Hypothalamus (tissue), 51 donors: ENCODE measurements at places on chromosomes 2 and 18.

DNA sequence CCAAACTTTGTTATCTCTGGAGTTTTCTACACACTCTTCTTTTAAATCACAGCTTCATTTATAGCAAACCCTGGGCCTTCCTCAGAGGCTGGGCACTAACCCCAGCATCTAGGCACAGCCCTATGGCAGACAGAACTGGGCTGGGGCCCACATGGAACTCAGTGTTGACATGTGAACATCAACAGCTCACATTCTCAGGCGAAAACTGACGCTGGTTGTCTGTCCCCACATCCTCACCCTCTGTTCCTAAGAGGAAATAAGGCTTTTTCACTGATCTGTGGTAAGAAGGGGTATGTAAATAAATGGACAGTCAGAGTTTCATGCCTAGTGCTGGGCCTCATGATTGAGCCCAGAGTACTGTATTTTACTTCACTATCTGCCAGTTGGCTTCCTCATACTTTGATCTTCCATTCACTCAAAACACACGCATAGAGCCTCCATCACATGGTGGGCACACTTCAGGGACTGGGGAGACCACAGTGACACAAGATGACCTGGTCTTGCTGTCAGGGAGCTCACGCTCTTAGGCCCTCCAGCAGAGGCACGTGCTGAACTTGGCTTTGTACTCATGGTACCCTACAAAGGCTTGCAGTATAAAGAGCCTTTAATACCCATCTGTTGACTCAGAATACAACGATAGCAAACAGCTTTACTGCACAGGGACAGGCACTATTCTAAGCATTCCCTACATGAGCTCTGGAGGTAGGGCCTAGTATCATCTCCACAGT, 43.0 kb downstream of the EFEMP1 start:
- DNase-seq: no peak

DNA sequence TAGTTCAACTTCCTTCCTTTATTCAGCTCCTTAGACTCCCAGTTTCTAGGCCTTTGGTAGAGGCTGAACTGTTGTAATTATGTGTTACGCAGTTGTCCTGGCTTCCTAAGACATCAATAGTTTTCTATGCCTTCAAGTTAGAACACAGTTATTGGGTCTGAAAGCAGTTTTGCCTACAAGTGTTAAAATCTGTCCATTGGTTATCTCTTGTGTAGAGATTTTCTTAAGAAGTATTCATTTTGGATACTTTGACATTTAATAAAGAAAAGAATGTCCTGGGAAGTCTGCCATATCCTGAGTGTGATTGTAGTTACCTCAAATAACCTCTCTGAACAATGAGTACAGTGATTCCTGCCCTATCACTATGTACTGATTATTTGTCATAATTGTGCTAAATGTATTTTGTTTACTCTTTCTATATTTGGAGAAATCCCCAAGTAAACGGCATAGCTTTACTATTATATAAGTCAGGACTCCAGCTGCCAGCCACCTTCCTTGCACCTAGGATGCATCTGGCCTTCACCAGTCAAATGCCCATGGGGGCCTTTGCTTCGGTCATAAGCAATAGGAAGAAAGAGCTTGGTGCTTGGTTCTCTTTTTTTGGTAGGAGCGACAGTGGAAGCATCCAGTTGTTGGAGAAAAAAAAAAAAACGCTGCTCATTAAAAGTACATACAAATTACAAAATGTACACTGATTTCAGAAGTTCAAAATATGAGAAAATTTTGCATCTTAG, 449.5 kb upstream of the PKDCC start:
- DNase-seq: no peak

GRCh38 chr2:237962432-237963084, 4.3 kb upstream of the UBE2F start:
- no peak for DNase-seq

- DNase-seq: no peak
These were observed 211.4 kb upstream of the THUMPD2 start for GRCh38 chr2:39990335-39990900.

GRCh38 chr18:44290366-44290977, 390.2 kb upstream of the SETBP1 start:
- DNase-seq: no peak

DNA sequence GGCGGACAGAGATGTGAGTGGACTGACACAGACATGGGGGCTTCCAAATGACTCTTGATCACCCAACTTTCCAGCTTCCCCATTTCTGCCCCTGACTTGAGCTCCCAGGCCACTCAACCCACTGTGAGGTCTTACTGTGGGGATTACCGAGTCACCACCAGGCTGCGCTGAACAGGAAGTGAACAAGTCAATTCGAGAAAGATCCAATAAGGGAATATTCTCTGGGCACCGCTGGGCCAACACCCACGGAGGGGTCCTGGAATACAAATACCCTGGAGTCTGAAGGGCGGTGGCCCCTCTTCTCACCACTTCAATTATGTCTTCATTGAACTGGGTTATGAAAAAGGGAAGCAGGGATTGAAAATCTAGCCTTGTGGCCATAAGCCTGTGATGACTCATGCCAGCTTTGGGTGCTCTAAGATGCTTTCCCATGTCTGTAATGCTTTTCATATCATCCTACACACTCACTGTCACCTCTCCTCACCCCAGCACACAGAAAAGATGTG, 37.7 kb downstream of the BCL11A start:
- no peak for DNase-seq

DNA sequence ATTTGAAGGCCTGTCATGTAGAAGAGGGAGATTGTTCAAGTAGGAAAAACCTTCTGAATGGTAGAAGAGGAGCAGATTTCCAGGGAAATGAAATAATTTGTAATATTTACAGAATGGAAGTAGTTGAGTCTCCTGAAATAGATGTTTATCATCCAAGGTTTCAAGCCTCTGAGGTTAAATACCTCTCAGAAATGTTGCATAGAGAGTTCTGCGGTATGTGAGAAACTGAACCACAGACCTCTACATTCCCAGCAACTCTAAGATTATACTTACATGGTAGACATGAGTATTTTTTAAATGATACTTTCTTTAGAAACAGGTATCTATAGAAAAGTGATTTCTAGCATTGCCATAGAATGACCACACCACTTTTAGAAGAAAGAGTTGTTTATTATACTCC, 379.8 kb upstream of the FANCL start:
- no peak for DNase-seq

- no peak for DNase-seq
These were observed 742.3 kb upstream of the CELF4 start for GRCh38 chr18:38307914-38308313.

- DNase-seq: no peak
These were observed 305.9 kb upstream of the CCDC68 start for GRCh38 chr18:55265130-55265675.

GRCh38 chr18:7256618-7257425, 25.9 kb downstream of the LRRC30 start:
- no peak for DNase-seq

- DNase-seq: no peak
These were observed 206.2 kb downstream of the ARL4C start for GRCh38 chr2:234290671-234291070.

DNA sequence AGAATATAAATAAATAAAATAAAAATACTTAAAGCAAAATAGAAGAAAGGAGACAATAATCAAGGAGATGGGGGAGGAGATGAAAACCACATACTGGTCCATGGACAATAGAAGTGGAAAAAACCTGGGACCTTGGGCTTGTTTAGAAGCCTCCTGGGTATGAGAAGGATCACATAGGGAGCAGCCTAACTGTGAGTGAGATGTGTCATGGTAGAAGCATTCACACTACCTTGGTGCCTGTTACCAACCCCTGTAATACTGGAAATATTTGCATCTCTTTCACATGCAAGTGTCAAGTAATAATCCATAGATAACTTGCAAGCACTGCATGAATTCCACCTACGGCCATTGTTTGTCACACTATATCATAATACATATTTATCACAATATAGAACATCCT, 23.2 kb upstream of the RNF103 start:
- no peak for DNase-seq

- DNase-seq: no peak
These were observed 30.7 kb downstream of the IMPA2 start for GRCh38 chr18:12011957-12012549.

DNA sequence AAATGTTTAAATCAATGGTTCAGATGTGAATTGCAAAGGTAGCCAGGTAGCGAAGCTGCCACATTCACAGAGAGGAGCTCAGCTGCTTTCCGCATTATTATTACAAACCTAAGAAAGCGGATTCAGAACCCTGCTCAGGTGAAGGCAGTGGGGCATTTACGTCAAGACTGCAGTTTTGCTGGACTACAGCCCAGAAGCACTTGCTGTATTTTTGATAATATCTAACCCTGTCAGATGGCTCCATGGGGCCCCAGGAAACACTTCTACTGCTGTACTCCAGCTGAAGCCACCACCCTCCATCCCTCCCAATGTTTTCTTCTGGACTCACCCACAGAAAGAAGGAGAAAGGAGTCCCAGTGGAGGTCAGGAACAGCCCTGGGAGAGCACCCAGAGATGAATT, 96.9 kb downstream of the TPO start:
- DNase-seq: no peak

- no peak for DNase-seq
These were observed 37.1 kb upstream of the TRIB2 start for GRCh38 chr2:12679550-12680072.

GRCh38 chr2:1246239-1246638, 167.0 kb upstream of the TPO start:
- DNase-seq: no peak

DNA sequence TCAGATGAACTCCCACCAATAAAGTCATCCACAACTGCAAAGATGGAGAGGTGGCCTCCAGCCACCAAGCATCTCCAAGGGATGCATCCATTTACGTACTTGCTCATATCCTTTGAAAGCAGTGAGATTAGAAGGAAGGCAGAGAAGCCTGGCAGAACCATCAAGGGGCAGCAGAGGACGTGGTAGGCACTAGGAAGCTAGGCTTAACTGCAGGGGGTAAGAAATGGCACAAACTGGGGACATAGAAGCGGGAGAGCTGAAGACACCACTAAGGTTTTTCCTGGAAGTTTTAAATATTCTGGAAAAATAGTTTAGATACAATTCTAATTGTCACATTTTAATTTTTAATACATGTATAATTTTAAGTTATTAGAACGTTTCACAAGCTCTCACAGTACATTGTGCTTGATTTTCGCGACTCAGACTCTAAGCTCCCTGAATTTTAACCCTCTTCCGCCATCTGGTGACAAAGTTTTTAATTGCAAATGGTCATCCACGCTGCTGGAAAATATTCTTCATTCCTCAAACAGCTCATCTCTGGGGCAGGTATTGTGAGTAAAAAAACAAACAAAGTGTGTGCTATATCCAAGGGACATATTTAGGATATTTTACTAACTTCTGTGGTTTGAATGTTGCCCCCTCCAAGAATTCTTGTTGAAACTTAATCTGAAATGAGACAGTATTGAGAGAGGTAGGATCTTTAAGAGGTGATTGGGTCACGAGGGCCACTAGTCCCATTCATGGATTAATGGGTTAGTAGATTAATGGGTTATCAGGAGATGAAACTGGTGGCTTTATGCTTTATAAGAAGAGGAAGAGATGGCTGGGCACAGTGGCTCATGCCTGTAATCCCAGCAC, 1.6 kb upstream of the PSTPIP2 start:
- no peak for DNase-seq
